DMS 273 treated with DMSO at 0.1 percent for 48 hours (cell line): ENCODE measurements at places on chromosomes 2 and 18.

- DNase-seq = no peak
Observed at GRCh38 chr18:58631301-58631700, 2.4 kb upstream of the ALPK2 start.

GRCh38 chr2:111995148-111995547 is 59.9 kb upstream of the TMEM87B start:
- DNase-seq = no peak

DNA sequence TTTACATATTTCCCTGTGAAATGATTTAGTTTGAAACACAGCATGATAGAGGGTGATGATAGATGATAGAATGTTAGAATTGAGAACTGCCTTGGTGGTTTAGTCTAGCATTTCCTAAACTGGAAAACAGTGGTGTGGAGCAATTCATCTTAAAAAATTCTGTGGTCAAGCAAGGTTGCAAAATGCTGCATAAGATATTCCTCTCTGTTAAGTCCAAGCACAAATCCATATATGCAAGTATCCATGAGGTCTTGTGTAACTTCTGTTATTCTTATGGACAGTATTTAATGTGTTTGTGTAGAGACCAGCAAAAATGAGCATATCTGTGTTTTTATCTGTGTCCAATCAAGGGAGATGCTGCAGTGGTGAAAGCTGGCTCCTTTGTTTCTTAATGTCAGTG is 30.0 kb downstream of the CPS1 start:
- no peak for DNase-seq

DNA sequence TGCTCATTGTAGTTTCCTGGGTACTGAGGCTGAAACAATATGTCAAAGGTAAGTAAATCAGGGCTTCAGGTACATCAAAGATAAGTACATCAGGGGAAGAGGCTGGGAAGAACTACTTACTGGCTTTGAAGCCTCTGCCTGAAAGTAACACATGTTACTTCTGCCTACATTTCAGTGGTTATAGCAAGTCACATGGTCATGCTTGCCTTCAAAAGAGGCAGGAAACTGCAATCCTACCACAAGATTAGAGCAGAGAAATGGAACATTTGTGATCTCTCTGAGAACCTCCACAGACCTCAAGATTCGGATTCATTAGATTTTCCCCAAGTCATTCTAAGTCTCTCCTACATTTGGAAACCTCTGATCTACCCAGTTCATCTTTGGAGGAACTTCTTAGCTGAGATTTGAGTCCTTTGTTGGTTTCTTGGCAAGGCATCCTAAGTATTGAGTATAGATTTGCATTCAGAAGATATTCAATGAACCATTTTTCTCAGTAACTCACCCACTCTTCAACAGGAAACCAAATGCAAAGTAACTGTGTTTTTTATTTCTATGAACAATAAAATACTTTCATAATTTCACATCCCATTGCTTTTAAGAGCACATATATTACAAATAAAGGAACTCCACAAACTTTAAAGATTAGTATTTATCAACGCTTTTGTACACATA is 48.5 kb upstream of the CCDC195 start:
- no peak for DNase-seq

DNA sequence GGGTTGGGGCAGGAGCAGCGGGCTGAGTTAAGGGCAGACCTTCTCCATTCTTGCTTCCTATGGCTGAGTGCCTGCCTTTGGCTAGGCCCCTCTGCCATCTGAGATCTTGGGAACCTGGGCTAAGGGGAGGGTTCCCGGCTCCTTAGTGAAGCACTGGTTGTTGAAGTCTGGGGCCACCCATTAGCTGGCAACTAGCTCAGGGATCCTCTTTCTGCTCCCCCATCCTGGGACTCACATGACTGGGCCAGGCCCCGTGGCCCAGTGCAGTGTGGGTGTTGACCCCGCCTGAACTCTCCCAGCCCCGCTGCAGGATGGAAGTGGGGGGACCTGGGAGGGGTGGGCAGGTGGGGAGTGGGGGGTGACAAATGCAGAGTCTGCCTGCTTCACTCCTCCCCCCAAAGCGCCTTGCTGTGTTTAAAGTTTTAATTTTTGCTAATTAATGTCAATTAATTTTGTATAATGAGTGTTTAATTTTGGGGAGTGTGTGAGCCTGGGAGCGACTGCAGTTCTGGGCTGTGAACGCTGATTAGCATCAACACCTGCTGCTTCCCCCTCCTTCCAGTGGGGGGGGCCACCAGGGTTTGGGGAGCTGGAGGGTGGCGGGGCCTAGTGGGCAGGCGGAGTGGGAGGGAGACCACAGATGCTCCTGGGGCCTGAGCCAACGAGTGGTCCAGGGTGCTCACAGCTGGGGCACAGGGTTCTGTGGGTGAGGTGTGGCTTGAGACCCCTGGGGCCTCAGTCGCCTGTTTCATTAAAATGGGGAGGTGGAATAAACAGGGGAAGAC is 55.2 kb downstream of the EMX1 start:
- no peak for DNase-seq

- DNase-seq = no peak
Observed at GRCh38 chr2:188785061-188785460, 189.1 kb upstream of the COL3A1 start.

- DNase-seq = no peak
Observed at GRCh38 chr18:28108814-28109213, 68.1 kb downstream of the CDH2 start.

- no peak for DNase-seq
Observed at GRCh38 chr18:46756559-46757201, at the start of gene ST8SIA5. Gene ST8SIA5 (minus strand): TSS chr18:46757053. CDS start chr18:46756508, 545 bp downstream.

DNA sequence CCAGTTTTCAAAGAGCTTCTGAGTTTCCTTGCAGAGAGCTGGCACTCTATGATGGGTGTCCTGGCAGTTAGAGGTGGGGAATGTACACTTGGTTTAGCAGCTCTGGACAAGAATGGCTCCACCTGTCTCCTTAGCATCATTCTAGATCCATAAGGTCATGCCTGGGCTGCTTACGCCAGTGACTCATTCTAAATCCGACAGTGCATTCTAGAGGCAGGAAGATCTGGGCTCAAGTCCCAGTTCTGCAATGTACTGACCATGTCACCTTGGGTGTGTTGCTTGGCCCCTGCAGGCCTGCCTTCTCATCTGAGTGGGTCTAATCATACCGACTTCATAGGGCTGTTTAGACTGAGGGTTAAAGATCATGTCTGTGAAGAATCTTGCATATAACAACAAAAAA is 46.5 kb downstream of the PTGR3 start:
- no peak for DNase-seq

DNA sequence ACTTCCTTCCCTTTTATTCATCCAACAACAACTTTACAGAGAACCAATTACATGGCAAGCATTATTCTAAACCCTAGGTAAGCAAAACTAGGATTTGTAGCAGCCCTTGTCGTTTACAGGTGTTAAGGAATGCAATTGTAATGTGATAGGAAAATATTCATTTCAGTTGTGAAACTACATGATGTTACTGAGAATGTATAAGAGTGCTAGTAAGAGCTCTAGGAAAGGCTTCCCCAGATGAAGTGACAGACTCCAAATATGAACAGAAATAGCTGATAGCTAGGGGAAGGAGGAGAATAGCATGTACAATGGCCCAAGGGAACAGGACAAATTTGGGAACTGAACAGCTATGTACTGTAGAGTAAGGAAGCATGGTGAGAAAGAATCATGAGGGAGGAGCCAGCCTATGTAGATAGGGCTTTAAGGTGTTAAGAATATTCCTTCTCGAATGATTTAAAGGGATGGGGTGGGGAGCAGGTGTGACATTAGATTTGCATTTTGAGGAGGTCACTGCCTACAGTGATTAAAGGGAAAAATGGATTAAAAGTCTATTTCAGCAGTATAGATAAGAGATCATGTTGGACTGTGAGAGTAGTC is 31.7 kb downstream of the RPE start:
- DNase-seq = no peak

DNA sequence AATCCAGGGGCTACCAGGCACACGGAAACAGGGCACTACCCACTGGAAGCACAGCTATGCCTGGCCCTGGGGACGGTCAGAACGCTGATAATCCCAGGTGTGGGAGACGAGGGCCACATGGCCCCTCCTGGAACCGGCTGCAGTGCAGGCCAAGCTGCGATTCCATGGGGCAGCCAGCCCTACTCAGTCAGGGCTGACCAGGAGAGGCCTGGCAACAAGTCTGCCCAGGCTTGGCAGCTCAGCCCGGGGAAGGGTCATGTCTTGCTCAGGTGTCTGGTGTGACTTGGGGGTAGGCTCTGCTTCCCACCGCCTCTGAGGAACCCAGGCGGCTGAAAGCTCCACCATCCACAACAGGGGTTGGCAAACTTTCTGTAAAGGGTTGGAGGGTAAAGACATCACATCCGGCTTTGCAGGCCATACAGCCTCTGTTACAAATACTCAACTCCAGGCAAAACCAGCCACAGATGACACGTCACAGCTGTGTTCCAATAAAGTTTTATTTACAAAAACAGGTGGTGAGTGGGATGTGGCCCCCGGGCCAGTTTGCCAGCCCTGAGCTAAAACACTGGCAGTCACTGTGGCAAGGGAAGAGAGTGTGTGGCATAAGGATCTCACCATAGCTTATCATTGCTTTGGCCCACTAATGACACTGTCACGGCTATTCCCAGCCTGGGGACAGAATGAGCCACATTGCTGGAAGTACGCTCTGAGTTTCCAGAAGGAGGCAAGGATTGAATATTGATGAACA is 85.2 kb downstream of the NDUFA10 start:
- DNase-seq = no peak

DNA sequence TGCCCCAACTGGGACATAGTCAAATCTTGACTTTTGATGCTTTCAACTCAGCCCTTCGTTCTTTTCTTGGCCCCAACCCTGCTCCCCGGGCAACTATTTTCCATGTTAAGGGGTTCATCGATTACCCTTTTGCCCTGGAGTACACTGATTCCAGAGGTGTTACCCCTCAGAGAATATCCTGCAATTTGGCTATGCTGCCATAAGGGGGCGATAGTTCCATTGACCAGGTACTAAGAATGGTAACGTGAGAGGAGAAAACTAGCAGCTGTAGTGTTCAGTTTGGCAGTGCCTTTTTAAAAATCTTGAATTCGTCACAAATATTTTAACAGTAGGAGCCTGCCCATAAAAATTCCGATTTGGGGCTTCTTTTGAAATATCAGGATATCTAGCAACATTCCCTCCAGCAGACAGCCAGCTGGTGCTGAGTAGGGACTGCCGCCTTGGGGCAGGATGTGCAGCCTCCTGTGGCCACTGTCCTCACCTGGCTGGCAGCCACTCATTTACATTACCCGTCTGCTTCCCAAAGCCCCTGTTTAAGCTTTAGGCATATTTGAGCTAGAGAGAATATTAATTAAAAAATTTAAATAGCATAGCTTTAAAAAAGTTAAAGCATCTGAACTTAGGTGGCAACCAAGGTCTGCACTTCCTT is 146.3 kb upstream of the SKOR2 start:
- DNase-seq = no peak

DNA sequence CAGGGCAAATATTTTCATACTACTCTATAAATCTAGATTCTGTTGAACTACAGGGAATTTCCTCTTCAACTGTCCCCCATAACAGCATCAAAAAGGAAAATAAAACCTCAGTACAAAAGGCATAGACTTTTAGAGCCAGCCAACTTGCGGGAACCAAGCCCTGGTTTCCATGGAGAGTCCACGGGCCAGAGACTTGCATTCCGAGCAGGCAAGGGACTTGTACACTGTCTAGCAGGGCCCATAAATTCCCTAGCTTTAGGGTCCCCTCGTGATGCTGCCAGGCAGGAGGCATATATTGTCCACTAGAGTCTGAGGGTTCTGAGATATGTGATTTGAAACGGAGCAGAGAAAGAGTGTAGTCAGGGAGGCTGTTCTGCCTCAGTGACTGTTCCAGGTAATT is 153.1 kb upstream of the SLC14A2 start:
- DNase-seq = no peak

- DNase-seq = no peak
Observed at GRCh38 chr18:48842259-48843061, 108.3 kb downstream of the SMAD7 start.

DNA sequence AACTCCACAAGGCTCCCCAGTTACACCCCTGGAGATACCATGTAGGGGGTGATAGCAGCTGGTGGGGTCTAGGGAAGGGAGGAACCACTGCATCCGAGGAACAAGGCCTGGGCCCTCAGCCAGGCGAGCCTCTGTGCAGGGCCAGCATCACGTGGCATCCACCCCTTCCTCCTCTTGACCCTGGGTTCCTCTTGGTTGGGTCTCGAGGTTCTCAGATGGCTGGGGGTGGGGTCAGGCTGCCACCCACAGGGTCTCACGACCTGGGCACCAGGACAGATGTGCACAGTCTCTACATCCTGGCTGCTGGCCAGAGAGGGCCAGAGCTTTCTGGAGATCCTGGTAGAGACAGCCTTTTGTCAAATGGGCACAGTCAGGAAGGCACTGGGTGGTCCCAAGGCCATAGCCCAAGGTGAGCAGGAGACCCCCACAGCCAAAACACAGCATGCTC is 10.4 kb downstream of the HS6ST1 start:
- no peak for DNase-seq

DNA sequence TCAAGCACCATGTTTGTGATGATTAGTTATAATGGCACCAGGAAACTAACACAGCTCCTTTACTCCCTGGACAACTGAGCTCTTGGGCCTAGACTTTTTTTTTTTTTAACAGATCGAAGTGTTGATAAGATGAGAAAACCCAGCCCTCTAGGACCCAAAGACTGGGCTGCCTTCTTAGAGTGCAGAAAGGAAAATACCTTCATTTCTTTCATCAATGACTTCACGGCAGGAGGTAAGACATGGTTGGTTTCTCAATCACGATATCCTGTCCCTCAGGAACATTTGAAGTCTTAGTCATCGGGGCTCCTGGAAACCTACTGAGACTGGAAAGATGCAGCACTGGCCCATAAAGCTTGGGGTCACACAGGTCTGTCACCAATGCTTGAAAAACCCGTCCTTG is 84.7 kb downstream of the TNFRSF11A start:
- no peak for DNase-seq

DNA sequence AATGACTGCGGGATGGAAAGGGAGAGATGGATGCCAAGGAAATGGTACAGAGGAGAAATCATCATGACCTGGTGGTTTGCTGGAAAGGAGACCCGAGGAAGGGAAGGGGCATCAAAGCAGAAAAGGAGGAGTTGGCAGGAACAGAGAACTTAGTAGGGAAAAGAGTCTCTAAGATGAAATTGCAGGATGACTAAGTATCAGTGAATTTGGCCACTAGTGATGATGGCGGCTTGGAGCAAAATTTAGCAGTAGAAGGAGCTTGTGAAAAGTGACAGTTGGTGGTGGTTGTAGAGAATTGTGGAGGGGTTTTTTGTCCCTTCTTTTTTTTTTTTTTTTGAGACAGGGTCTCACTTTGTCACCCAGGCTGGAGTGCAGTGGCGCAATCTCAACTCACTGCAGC is 10.1 kb downstream of the METAP1D start:
- DNase-seq = no peak

- DNase-seq = no peak
Observed at GRCh38 chr2:88024509-88024908, 8.2 kb upstream of the RNU2-63P start.

GRCh38 chr2:43426305-43427031 is 169.4 kb downstream of the THADA start:
- DNase-seq = peak; percentile 53

DNA sequence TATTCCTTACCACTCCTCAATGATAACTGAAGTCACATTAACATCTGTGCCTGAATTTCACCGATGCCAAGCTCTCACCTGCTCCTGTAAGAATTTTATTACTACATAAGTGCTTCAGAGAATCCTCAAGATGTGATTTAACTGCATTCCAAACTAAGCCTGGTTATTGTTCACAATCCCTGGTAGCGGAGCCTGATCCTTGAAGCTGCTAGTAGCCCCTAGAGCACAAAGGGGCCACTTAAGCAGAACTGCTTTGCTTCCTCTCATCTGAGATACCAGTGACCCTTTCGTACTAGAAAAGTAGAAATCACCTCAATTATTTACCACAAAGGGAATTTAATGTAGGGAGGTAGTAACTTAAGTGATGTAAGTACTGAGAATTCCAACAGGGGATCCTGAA is 529.6 kb downstream of the CPS1 start:
- no peak for DNase-seq
